ENCODE measurements at places on chromosomes 11 and 22. TPM values are rescaled to one million over a fixed set of nuclear protein-coding genes. Genes with fewer than 3 reads are reported as not detected.

DNA sequence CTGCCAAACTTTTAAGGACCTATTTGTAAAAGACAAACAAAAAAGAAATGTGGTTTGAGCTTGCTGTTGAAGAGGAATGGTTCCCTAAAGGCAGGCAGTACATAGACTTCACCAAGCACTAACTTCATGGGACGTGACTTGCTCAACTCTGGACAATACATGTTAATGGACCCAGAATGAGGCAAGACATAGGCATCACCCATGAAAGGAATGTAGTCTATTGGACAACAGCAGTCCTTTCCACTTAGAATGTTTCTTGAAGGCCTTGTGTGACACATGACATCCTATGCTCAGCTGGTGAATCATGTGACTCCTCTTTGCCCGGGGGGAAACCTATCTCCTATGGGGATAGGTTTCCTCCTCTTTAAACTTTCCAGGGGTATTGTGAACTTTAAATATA, 246.4 kb upstream of the BLID start:
- DNase-seq: no peak

DNA sequence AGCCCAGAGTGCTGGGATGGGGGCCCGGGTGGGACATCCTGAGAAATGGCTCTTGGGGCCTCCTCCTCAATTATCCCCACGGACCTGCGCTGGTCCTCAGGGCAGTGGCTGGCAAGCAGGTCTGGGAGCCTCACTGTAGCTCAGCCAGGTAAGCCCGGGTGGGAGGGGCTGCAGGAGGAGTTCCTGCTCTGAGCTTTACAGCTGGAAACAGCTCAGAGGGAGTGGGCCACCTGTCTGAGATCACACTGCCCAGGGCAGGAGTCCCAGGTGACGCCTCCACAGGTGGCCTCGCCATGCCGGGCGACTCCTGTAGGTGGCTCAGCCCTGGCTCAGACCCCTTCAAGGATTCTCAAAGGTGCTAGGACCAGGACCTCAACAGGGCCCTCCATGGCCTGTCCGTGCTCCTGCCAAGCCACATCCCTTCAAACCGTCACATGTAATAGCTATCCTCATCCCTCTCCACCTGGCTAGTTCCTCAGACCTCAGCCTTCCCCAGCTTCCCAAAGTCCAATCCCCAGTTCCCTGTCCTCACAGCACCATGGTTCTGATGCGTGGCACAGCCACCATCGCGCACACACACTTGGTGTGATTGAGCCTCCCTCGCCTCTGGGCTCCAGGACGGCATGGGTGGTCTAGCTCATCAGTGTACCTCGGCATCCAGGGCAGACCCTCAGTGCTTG, 3.6 kb upstream of the TSSK2 start:
- DNase-seq: no peak

- no peak for DNase-seq
Observed at GRCh38 chr11:58770166-58770565, 38.4 kb upstream of the GLYAT start.

DNA sequence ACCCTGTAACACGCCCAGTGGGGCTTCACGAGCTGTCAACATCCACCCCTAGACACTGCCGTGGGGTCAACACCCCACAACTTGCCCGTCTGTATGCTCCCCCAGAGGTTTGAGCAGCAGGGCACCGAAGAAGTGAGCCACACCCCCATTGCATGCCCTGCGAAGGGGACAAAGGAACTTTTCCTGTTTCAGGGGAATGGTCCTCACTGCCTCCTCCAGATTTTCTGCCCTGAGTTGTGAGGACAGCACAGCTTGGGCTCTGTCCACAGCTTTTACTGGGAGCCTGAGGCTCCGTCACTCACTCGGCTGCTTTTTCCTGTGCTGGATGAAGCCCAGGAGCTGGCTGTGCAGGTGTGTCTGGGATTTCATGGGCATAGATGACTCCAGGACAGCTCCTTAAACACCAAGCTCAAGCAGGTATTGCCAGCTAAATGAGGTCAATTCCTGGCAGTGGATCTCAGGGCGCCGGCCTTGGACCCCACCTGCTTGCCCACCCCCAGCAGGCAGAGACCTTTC, 40.2 kb upstream of the CCDC188 start:
- DNase-seq: no peak

GRCh38 chr22:33562501-33562900, 357.8 kb downstream of the LARGE1 start:
- DNase-seq: no peak

The CFAP68 gene
- 18.2 TPM for total RNA-seq

GRCh38 chr11:72534371-72535193, 100.3 kb upstream of the CLPB start:
- no peak for DNase-seq

The TPCN2 gene
- 26.2 TPM for total RNA-seq

- DNase-seq: no peak
Observed at GRCh38 chr22:48605856-48606481, 1221.7 kb downstream of the BRD1 start.

The PHLDA2 gene
- total RNA-seq: 0.91 TPM

GRCh38 chr11:133832991-133833897, 12.1 kb downstream of the SPATA19 start:
- DNase-seq: no peak

DNA sequence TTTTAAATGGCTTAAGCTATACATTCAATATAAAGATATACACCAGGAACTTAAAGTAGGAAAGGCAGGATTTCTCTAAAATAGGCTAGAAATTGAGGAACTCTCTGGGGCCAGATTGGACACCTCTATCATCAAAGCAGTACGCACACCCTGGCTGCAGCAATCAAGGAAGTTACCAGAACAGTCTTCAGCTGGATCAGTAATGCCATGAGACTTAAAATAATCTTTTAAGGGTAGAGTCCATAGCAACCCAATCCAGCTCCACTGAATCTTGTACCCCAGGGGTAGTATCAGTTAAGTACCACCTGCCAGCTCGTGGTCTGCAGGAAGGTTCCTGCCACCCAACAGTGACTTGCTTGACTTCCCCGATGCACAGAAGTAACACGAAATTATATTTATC, 3.0 kb downstream of the RDX start:
- DNase-seq: no peak

GRCh38 chr11:27395556-27396258, 32.7 kb upstream of the CCDC34 start:
- no peak for DNase-seq

DNA sequence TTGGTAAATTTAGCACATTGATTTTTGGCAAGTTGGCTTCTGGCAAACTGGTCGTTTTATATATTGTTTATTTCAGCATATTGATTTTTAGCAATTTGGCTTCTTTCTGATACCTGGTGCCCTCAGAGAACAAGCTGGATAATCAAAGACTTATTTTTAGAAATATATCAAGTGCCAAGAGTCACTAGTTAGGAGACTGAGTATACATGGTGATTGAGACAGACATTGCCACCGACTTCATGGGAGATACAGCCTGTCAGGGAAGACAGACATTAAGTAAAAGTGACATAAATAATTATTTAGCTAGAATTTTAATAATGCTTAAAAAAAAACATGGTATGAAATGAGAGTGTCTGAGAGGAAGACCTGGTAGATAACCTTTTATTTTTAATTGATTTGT, 242.3 kb upstream of the MTNR1B start:
- no peak for DNase-seq

The C11orf91 gene
- total RNA-seq: not detected

GRCh38 chr22:29907753-29908515, 25.0 kb downstream of the MTMR3 start:
- no peak for DNase-seq

The CDC42BPG gene
- not detected for total RNA-seq

GRCh38 chr11:105718641-105719040, 108.8 kb downstream of the GRIA4 start:
- DNase-seq: no peak

DNA sequence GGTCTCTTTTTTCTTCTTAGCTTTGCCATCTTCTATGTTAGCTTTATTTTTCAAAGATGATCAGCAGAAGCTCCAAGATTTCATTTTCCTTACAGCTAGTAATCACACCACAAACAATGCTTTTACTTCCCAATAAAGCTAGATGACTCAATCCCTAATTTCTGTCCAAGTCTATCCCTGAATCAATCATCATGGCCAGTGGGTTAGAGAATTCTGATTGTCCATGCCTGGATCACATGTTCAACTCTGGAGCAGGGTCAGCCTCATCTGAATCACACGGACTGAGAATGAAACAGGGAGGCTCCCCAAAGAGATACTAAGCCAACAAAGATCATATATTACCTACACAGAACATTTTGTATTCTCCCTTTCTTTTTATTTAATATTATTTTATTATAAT, 79.6 kb downstream of the BBOX1 start:
- no peak for DNase-seq

The SLC6A5 gene
- not detected for total RNA-seq

GRCh38 chr11:61091373-61092279, 10.7 kb upstream of the CD5 start:
- no peak for DNase-seq

The SLC37A4 gene
- 11.7 TPM for total RNA-seq

GRCh38 chr11:103528046-103528445, 418.8 kb downstream of the DYNC2H1 start:
- no peak for DNase-seq
